ENCODE measurements at places on chromosomes 2 and 18.
A peak's percentile ranks its signal among the peaks of the same experiment; 100 is the strongest.

DNA sequence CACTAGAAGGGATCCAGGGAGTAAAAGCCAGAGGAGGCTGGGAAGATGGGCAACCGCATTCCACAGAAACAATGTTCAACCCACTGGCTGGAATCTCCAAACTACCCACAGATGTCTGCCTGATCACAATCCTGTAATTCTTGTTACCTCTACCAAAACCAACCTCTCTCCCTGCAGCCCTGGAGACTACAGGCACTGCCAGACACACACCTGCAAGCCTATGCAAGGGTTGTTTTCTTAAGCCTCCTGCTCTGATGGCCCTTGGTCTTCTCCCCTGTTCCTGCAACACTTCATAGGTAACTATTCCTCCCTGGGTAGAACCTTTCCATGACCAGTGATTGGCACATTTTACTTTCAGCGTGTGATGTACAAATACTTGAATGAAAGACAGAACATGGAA lies 21.9 kb downstream of the ST6GAL2 start:
- DNase-seq, result no peak

GRCh38 chr2:126786765-126787164 lies 111.9 kb upstream of the TEX51 start:
- DNase-seq, result no peak

- no peak for DNase-seq
Measured at GRCh38 chr2:228401065-228401912, 219.8 kb upstream of the SPHKAP start.

- no peak for DNase-seq
Measured at GRCh38 chr2:51291762-51292551, 260.0 kb upstream of the NRXN1 start.

GRCh38 chr2:75688196-75688595 lies 22.5 kb downstream of the GCFC2 start:
- DNase-seq, result no peak

GRCh38 chr2:54454548-54455130 lies 1.5 kb upstream of the SPTBN1 start:
- no peak for DNase-seq

DNA sequence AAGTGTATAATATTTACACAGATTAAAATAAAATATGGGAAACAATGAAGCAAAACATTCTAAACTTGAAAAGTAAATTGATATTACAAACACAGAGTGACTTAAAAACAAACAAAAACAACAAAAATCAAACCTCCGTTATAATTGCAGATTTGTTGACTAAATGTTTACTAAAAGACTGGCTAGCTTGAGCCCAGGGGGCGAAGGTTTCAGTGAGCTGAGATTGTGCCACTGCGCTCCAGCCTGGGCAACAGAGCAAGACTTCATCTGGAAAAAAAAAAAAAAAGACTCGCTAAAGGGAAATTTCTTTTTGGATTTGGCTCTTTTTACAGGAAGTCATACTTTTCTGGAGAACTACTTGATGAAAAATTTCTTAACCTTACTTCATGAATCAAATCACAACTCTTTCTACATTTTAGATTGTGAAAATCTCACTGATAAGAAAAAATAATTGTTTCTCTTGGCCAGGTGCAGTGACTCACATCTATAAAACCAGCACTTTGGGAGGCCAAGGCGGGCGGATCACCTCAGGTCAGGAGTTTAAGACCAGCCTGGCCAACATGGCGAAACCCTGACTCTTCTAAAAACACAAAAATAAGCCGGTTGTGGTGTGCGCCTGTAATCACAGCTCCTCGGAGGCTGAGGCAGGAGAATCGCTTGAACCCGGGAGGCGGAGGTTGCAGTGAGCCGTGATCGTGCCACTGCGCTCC lies 9.7 kb downstream of the TFPI start:
- DNase-seq, result peak; percentile 63

DNA sequence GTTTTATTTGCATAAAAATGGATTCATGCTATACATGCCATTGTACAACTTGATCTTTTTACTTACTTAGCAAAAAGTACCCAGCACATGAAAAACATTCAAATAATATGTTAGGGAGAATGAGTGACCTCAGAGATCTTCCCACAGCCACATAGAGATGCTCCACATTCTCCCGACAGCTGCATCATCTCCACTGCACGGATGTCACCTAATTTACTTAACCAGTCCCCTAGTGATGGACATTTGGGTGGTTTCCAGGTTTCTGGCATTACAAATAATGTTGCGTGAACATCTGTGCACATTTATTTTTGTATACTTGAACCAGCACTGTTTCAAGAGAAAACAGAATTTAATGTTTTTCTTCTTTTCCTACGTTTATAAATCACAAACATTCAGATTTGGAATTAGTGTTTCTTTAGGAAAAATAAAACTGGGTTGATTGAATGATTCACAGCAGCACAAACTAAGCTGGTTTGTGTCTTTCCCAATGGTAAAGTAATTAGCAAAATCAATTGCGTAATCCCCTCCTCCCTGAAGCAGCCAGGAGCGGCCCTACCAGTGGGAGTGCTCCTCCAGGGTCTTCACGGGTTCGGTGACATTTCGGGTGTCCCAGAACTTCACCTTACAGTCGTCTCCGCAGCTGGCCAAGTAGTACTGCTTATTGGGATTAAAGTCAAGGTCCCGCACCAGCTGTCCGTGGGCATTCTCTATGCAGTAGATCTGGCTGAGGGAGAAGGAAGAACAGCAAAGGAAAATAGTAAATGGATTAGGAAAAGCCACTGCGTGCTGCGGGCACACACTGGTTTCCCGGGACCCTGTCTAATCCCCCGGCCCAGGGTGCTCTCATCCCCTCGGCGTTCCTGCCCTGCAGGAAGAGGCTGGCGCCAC lies 183.9 kb downstream of the EIPR1 start:
- DNase-seq, result no peak

DNA sequence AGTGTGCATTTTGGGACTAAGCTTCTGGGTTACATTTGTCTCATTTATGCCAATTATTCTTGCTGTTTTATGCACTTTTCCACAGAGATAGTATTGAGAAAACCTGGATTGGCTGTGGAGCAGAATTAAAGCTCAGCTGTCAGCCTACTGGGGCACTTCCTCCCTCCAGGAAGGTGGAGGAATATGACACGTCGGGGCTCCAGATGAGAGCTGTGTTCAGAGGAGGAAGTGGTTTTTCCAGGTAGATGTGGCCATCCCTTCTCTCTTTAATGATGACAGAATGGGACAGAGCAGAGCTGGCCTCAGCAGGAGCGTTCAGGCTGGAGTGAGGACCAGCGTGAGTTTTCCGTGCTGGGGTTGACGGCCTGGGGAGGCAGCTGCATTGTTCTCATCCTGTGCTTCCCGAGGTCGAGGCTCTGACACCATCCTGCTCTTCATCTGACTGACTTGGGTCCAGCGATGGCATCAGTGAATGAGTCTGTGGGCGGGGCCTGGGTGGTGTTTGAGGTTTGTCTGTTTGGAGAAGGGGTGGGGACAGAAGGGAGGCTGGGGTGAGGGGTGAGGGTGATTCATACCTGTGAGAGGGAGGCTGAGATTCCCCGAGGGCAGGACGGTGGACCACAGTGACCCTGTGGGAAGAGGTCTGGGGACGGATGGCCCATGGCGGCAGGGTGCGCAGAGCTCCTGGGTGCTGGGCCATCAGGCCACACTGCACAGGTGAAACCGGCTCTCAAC lies 207.0 kb downstream of the LDLRAD4 start:
- no peak for DNase-seq

DNA sequence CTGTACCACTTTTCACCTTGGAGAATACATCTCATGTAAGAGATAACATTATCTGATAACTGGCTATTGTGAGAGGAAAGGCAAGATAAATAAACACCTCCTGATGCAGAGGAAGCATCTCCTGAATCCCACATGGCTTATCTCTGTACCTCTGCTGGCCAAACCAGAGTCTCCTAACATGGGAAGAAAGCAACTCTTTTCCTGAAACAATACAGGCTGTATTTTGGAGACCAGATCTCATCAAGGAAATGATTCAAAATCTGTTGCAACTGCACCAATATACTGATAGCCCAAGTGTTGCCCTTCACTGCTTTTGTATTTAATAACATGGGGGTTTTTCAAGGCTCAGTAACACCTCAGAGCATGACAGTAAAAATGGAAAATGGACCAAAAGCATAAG lies 106.9 kb downstream of the MREG start:
- no peak for DNase-seq

All from uterus (tissue), 4 donors.